CD4-positive, alpha-beta T cell treated with Interferon gamma for 1 hour (primary cell): ENCODE measurements at places on chromosomes 1 and 21.

GRCh38 chr1:44246806-44247205 is 33.5 kb downstream of the DMAP1 start:
- DNase-seq = no peak

GRCh38 chr1:106747791-106748190 is 308.7 kb upstream of the PRMT6 start:
- no peak for DNase-seq

GRCh38 chr1:203048555-203049051 is 22.3 kb downstream of the PPFIA4 start:
- DNase-seq = no peak

DNA sequence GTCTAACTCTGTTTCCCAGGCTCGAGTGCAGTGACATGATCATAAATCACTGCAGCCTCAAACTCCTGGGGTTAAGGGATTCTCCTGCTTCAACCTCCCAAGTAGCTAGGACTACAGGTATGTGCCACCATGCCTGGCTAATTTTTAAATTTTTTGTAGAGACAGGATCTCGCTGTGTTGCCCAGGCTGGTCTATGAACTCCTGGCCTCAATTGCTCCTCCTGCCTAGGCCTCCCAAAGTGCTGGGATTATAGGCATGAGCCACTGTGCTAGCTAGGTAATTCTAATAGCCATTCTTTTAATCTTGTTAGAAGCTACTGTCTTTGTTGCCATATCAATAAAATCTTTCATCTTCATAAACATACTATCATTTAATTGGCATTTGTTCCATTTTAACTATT is 13.8 kb upstream of the MAST2 start:
- no peak for DNase-seq

- DNase-seq = no peak
These were observed 21.1 kb downstream of the ARHGEF19 start for GRCh38 chr1:16191309-16191708.

- no peak for DNase-seq
These were observed 4.8 kb upstream of the ATP1A1 start for GRCh38 chr1:116368241-116368640.

DNA sequence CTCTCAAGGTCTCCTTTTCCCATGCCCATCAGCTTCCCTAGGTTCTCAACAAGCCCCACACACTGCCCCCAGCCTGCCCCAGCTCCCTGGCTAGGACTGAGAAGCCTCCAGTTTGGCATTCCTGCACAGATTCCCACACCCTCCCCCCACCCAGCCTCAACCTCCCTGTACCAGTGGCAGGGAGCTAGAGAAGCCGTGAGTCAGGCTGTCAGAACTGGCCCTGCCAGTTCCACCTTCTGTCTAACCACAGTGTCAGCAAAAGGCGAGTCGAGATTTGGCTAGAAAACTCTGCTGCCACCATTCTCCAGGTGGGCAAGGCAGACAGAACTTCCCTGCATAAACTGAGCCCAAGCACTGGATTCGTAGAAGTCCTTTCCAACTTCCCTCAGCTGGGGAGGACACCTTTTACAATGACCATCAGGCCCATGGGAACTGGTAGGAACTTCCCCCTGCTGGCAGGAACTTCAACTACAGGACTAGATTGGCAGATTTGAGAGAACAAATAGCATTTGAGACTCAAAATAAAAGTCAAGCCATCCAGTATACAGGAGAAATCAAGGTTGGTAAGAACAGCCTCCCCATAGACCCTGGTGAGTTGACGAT is 31.0 kb downstream of the TNNT2 start:
- no peak for DNase-seq

GRCh38 chr1:214259353-214259977 is 21.5 kb upstream of the SMYD2 start:
- DNase-seq = no peak

- DNase-seq = no peak
These were observed 629 bp downstream of the PGD start for GRCh38 chr1:10399444-10399941.

DNA sequence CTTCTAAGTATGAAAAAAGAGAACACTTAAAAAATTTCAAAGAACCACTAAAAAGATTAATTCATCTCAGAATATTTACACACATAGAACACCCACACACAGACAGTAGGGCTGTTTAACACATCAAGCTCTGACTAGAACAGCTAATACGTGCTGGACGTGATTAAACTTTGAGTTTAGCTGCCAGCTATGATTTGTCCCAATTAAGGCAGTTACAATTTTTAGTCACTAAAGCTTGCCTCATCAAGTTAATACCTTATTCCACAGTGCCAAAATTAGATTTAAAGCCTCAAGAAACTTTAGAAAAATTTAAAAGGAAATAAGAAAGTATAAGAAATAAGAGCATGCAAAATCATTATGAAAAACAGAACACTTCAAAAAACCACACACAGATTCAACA is 18.9 kb downstream of the SLC16A1 start:
- no peak for DNase-seq

DNA sequence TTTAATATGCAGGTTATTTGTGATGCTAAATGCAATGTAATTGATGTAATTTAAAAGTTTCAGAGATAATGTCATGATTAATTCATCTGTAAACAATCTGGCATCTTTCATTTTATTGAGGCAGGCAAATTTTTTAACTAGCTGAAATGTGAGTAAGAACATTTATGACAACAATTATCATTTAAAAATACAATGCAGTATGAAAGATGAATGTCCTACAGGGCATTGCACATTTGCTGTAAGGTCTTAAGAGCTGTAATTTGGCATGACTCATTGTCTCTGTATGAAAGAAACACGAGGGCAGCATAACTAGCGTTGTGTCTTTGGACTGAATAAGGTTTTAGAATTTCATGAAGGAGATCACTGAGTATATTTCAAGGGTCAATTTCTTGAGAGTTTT is 642.8 kb downstream of the PLA2G4A start:
- DNase-seq = no peak

- DNase-seq = no peak
These were observed 5.1 kb downstream of the PAFAH2 start for GRCh38 chr1:25992689-25993171.
